Peyer's patch (tissue), 4 donors: ENCODE measurements at places on chromosomes 6 and 20.
A peak's percentile ranks its signal among the peaks of the same experiment; 100 is the strongest.

- no peak for DNase-seq
Measured at GRCh38 chr6:129645830-129646579, 64.0 kb downstream of the ARHGAP18 start.

- peak; percentile 54 for DNase-seq
Measured at GRCh38 chr20:6732001-6732447, 35.5 kb upstream of the BMP2 start.

DNA sequence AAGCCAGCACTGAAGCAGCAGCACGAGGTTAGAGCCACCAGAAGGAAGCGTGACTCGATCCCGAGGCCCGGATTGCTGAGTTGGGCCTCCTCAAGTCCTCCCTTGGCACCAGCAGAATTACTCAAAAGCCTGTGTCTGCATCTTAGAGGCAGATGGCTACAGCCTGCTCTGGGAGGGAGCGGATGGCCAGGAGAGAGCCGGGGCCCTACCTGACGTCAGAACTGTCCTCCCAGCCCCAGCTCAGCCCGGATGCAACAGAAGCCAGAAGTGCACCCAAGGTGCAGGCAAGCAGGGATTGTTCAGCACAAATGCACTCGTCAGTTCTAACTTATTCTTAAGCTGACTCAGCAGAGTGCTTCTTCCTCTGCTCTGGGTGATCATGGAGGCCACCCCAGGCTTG is 155.5 kb upstream of the RPS6KA2 start:
- no peak for DNase-seq

GRCh38 chr6:5093231-5094015 is 8.3 kb downstream of the PPP1R3G start:
- DNase-seq, result no peak
